Transverse colon (tissue), 4 donors: ENCODE measurements at places on chromosomes 13 and 19.

- no peaks in the 10 kb centered on the region for H3K36me3 ChIP-seq
- no peaks in the 10 kb centered on the region for H3K4me1 ChIP-seq
- no peaks in the 10 kb centered on the region for H3K27me3 ChIP-seq
- no peak overlapping the region for H3K4me3 ChIP-seq
- no peak for DNase-seq
Observed at GRCh38 chr13:80783926-80784565, 443.1 kb upstream of the SPRY2 start.

DNA sequence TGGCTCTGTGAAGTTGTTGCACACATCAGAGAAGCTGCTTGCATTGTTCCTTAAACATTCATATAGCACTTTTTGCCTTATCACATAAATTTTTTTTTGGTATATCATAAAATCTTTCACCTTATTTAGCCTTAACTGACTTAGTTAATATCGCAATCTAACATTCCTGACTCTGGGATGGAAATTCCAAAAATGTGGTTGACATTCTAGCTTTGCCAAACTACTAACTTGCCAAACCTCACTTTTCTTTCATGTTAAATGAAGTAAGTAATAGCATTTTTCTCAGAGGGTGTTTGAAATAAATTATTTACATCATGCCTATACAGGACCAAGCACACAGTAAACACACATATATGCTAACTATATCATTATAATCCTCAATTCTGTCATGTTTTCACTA lies 736.9 kb upstream of the PCDH9 start:
- H3K27ac ChIP-seq = no peak overlapping the region
- DNase-seq = no peak
- H3K4me1 ChIP-seq = no peaks in the 10 kb centered on the region
- H3K4me3 ChIP-seq = no peak overlapping the region

DNA sequence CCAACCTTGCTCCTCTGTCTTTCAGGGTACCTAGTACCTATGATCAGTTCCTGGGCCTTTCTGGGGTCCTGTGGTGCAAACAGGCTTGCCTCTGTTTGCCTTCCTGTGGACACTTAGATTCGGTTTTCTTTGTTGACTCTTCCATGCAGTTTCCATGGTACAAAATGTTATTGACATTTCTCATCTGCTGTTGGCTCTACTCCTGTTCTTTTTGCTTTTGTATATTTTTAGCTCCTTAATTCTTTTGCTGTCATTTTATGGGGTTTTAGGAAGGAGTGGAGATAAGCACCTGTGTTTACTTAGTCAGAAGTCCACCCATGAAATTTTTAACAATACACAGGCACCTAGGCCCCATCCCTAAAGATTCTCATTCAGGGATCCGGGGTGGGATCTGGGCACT lies 20.5 kb upstream of the CNMD start:
- no peaks in the 10 kb centered on the region for H3K36me3 ChIP-seq
- no peak overlapping the region for H3K27ac ChIP-seq

GRCh38 chr13:43094901-43095300 lies 71.5 kb downstream of the DNAJC15 start:
- H3K27ac ChIP-seq = no peak overlapping the region
- H3K4me3 ChIP-seq = no peak overlapping the region
- H3K27me3 ChIP-seq = no peaks in the 10 kb centered on the region
- no peak for DNase-seq

DNA sequence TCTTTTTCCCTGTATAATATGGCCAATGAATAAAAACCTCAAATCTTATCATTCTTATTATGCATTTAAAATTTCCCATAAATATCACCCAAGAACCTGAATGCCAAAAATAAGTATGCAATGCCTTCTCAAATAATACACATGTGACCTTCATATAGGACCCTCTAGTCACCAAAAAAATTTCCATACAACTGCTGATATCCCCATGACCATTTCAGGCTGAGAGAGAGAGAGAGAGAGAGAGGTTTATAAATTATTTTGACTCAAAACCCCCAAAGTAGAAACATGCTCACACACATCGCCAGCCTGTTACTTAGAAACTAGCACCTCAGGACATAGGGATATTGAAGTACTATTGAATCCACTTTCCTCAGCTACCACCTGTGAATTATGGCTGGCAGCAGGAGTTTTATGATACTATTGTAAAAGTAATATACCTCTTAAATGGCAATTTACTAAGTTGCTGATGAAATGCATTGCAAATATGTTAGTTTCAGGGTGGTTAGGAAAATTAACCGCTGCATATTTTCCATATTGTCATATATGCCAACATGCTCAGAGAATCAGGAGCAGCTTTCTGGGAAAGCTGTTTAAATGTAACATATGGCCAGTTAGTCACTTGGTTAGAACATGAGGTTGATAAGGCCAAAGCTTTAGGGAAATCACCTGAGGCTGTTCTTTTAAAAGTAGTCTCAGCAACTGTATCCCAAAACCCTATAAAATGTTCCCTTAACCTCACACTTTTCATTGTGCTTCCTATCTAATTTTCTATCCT lies 230.8 kb downstream of the DCT start:
- no peak for DNase-seq
- no peaks in the 10 kb centered on the region for H3K27me3 ChIP-seq
- H3K36me3 ChIP-seq = no peaks in the 10 kb centered on the region
- H3K4me1 ChIP-seq = no peaks in the 10 kb centered on the region

- no peaks in the 10 kb centered on the region for H3K27me3 ChIP-seq
- no peaks in the 10 kb centered on the region for H3K36me3 ChIP-seq
- H3K4me1 ChIP-seq = no peaks in the 10 kb centered on the region
- H3K4me3 ChIP-seq = no peak overlapping the region
- H3K27ac ChIP-seq = no peak overlapping the region
- no peak for DNase-seq
Observed at GRCh38 chr13:84574851-84575250, 692.6 kb upstream of the SLITRK1 start.

DNA sequence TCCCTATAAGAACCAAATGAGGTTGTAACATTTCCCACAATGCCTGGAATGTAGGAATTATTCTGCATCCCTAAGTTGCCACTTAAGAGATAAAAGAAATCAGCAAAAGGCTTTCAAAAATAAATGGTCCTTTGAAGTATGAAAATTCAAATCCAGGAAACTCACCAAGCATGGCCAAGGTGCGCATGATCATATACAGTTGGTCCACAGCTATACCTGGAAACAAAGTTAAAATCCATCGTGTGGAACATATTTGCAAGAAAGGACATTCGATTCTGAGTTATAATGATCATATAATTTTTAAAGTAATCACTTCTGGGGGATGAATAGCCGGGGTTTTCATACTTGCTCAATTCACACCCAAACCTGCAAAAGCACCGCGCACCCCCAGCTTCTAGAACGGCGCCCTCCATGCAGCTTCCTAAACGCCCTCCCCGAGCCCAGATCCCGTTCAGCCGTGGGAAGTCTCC lies 525 bp downstream of the CARS2 start:
- no peaks in the 10 kb centered on the region for H3K36me3 ChIP-seq
- H3K27ac ChIP-seq = peak overlapping the region; percentile 93
- H3K4me1 ChIP-seq = peaks cover 17% of the 10 kb centered on the region
- H3K4me3 ChIP-seq = peak overlapping the region; percentile 91
- no peaks in the 10 kb centered on the region for H3K27me3 ChIP-seq
